ENCODE measurements at places on chromosomes 12 and 14.

- H3K4me3 ChIP-seq = no peak overlapping the region
- peaks cover 36% of the 10 kb centered on the region for H3K4me1 ChIP-seq
- H3K27me3 ChIP-seq = no peaks in the 10 kb centered on the region
- peaks cover 21% of the 10 kb centered on the region for H3K36me3 ChIP-seq
- DNase-seq = no peak
- H3K27ac ChIP-seq = no peak overlapping the region
These were observed 6.0 kb downstream of the TMEM260 start for GRCh38 chr14:56585461-56586084.

DNA sequence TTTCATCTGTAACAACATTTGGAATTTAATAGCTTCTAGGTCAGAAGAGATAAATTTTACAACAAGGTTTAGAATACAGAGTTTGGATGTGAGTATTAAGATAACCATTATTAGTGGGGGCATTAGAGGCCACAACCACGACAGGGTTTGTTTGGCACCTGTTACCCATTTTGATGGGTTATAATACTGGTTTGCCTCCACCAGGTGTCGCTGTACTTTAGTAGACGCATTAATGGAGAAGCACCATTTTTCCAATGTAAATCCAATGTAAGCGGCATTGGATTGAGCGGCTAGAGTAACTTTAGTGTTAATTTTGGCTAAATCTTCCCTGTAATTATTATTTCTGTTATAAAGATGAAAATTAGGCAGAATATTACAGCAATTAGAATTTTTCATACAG, 136.2 kb downstream of the SLCO1B3 start:
- no peak overlapping the region for H3K27ac ChIP-seq
- no peaks in the 10 kb centered on the region for H3K36me3 ChIP-seq
- DNase-seq = peak; percentile 79
- no peaks in the 10 kb centered on the region for H3K27me3 ChIP-seq
- no peaks in the 10 kb centered on the region for H3K4me1 ChIP-seq

DNA sequence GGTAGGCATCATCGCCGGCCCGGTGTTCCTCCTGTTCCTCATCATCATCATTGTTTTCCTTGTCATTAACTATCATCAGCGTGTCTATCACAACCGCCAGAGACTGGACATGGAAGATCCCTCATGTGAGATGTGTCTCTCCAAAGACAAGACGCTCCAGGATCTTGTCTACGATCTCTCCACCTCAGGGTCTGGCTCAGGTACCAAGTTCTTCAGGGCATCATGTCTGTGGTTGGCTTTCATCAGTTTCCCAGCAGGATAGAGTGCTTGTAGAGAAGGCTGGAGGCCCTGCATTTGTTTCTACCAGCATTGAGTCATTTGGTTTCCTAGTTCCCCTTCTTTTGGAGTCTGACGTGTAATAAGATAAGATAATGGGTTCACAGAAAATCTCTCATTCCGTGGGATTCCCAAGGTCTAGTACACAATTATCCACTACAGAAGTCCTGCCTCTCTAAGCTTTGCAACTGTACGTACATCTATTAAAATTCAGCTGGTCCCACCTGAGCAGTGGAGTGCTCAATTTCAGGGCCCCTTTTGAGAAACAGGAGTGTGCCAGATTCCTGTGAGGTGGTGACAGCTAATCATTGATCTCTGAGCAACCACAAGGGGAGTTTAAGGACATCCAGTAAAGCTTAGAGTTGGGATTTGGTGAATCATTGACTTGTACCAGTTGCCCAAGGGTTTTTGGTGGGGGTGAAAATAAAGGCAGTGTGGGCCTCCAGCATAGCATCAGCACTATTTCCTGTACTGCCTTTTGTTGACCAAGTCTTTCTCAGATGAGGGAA, 25.1 kb downstream of the ACVR1B start:
- H3K36me3 ChIP-seq = no peaks in the 10 kb centered on the region
- no peak overlapping the region for H3K4me3 ChIP-seq
- no peaks in the 10 kb centered on the region for H3K27me3 ChIP-seq
- H3K4me1 ChIP-seq = peaks cover 8% of the 10 kb centered on the region
- DNase-seq = no peak

GRCh38 chr12:12975322-12976077, 23.5 kb upstream of the GPRC5D start:
- no peaks in the 10 kb centered on the region for H3K36me3 ChIP-seq
- no peak overlapping the region for H3K27ac ChIP-seq
- H3K4me3 ChIP-seq = no peak overlapping the region
- no peaks in the 10 kb centered on the region for H3K4me1 ChIP-seq

DNA sequence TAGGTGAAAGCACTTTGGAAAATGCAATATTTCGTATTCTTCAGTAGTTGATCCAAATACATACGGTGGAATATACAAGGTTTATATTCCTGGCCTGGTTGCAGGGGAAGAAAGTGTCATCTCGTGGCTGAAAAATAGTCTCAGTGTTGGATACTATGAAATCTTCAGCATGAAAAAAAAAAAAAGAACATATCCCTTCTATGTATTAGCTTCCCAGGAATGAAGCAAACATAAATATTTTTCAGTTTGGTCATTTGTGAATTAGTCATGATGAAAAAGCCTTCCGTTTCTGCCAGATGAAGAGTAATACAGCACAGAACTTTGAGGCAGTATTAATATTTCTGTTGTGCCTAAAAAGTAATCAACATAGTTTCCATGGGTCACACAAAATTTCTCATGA, 36.7 kb downstream of the FLRT2 start:
- DNase-seq = no peak
- no peaks in the 10 kb centered on the region for H3K4me1 ChIP-seq
- no peaks in the 10 kb centered on the region for H3K36me3 ChIP-seq
- no peak overlapping the region for H3K4me3 ChIP-seq
- no peak overlapping the region for H3K27ac ChIP-seq

DNA sequence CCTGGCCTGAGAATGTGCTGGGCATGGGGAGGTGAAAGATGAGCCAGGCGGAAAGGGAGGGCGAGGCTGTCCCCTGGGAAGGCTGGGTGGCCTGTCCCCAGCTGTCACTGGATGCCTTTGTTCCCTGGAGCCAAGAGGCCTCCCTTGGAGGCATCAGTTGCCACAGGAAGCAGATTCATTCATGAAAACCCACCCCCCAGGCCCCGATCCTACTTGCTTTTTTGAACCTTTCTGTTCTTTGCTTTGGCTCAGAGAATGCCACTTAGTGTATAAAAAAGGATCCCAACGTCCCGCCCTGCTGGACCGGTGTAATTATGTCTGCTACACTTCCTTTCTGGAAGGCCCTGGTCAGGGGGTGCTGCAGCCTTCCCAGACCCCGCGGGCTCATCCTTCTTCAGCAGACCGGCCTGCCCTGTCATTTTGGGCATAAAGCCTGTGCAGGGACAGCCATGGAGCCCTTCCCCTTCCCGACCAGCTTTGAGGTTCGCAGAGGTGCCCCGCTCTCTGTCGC, 220.2 kb downstream of the SLC41A2 start:
- no peaks in the 10 kb centered on the region for H3K4me1 ChIP-seq
- no peak overlapping the region for H3K27ac ChIP-seq
- no peaks in the 10 kb centered on the region for H3K36me3 ChIP-seq
- H3K4me3 ChIP-seq = no peak overlapping the region

DNA sequence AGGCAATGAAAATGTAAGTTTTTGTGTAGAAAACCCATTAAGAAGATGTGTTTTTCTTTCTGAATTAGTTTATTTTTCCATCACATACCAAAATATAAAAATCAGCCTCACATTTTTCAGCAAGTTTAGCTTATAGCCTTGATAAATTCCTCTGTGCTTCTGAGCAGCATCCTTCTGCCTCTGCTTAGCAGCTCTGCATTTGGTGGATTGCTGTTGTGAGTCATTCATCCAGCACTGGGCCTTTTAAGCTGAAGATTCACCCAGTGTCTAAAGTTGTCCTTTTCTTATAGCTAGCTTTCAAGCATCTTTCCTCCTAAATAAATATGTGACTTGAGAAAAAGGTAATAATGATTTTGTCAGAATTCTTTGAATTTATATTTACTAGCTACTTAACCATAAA, 206.1 kb downstream of the PCNX1 start:
- peaks cover 55% of the 10 kb centered on the region for H3K4me1 ChIP-seq
- DNase-seq = no peak
- no peaks in the 10 kb centered on the region for H3K27me3 ChIP-seq
- no peak overlapping the region for H3K27ac ChIP-seq
- H3K36me3 ChIP-seq = no peaks in the 10 kb centered on the region

GRCh38 chr14:105939810-105940508, 413.6 kb downstream of the TMEM121 start:
- no peaks in the 10 kb centered on the region for H3K36me3 ChIP-seq
- H3K27ac ChIP-seq = no peak overlapping the region
- no peaks in the 10 kb centered on the region for H3K4me1 ChIP-seq
- DNase-seq = no peak
- H3K4me3 ChIP-seq = no peak overlapping the region

DNA sequence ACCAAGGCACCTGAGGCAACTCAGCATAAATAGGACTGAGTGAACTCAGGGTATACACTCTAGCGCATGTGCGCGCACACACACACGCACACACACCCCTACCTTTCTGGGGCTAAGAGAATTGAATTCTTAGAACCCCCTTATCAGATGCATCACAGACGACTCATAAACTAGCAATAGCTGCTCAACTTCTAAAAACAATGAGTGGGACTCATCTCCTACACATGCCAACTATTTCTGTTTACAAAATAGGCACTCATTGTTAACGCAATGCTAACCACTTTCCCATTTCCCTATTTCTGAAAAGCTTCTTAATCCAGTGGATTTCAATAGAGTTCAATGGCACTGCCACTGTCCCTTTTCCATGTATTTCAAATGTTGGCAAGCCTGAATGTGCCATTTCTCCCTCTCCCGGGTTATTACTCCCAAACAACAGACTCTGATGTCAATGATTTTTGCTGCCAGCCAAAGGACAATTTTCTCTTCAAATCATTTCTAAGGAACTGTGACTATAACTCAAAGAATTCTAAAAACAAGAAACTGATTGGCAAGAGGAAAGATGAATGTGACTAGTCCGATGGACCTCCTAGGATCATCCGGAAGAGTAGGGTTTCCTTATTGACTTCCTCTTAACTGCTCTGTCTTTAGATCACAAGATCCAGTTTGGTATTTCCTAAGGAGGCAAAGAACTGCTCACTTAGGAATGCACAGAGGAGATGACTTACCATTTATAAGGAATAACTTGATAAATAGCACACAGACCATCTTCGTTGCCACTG, 48.8 kb downstream of the SLC38A1 start:
- H3K4me1 ChIP-seq = peaks cover 54% of the 10 kb centered on the region
- DNase-seq = no peak
- no peak overlapping the region for H3K4me3 ChIP-seq
- peak overlapping the region; percentile 23 for H3K27ac ChIP-seq
- H3K36me3 ChIP-seq = peaks cover 35% of the 10 kb centered on the region
- no peaks in the 10 kb centered on the region for H3K27me3 ChIP-seq

- DNase-seq = no peak
- H3K27ac ChIP-seq = no peak overlapping the region
- no peaks in the 10 kb centered on the region for H3K36me3 ChIP-seq
- H3K27me3 ChIP-seq = no peaks in the 10 kb centered on the region
- peaks cover 14% of the 10 kb centered on the region for H3K4me1 ChIP-seq
These were observed 324 bp upstream of the HOXC9 start for GRCh38 chr12:53999559-54000115.

- H3K4me1 ChIP-seq = peaks cover 62% of the 10 kb centered on the region
- peak; percentile 100 for DNase-seq
- H3K27me3 ChIP-seq = no peaks in the 10 kb centered on the region
- H3K36me3 ChIP-seq = peaks cover 42% of the 10 kb centered on the region
- peak within 1 kb of the TSS; percentile 95 for H3K4me3 ChIP-seq
These were observed at the start of the genes MGAT2 and RPL36AL for GRCh38 chr14:49620182-49621113. MGAT2 (plus strand) TSS chr14:49620799; CDS start chr14:49621269, 470 bp downstream. RPL36AL (minus strand) TSS chr14:49620626; CDS start chr14:49619104, 1,522 bp downstream.

DNA sequence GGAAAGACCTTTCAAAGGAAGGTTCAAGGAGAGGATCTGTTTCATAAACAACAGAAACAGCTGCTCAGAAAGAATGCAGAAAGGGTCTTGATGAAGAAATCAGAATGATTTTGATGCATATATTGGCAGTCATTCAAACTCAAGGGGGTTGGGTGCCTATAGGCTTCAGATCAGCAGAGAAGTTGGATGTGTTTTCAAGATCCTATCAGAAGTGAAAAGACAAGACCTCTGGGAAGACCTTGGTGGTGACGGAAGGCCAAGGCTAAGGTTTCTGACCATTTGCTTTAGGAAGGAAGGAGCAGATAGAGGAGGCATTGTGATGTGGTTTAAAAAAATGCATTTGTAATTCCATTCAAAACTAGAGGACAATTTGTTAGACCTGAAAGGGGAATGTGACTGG, 15.2 kb upstream of the PTPRB start:
- no peaks in the 10 kb centered on the region for H3K36me3 ChIP-seq
- no peaks in the 10 kb centered on the region for H3K4me1 ChIP-seq
- H3K4me3 ChIP-seq = no peak overlapping the region
- DNase-seq = no peak

DNA sequence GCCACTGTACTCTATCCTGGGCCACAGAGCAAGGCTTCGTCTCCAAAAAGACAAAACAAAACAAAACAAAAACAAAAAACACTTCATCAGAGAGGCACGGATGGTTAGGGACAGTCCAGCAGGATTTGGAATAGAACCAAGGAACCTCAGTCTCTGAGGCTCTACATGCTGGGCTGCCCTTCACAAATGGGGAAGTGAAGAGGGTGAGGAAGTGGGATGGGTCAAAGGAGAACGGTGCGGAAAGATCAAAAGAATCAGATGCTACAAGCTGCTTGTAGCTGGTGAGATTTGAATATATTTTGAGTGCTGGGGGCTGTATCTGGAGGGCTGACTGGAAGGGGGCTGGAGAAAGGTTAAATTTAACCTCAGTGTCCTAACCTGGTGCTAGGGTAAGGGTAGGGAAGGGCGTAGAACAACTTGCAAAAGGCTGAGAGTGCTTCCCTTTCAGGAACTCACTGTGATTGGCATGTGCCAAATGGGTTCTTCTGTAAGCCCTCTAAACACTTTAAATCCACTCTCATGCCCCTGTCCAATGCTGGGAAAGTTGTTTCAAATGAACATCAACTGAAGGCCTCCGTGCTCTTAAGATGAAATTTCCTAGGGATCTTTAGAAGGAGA, 4.6 kb downstream of the FOXJ2 start:
- no peak overlapping the region for H3K4me3 ChIP-seq
- no peak overlapping the region for H3K27ac ChIP-seq
- no peaks in the 10 kb centered on the region for H3K27me3 ChIP-seq
- peak; percentile 64 for DNase-seq

DNA sequence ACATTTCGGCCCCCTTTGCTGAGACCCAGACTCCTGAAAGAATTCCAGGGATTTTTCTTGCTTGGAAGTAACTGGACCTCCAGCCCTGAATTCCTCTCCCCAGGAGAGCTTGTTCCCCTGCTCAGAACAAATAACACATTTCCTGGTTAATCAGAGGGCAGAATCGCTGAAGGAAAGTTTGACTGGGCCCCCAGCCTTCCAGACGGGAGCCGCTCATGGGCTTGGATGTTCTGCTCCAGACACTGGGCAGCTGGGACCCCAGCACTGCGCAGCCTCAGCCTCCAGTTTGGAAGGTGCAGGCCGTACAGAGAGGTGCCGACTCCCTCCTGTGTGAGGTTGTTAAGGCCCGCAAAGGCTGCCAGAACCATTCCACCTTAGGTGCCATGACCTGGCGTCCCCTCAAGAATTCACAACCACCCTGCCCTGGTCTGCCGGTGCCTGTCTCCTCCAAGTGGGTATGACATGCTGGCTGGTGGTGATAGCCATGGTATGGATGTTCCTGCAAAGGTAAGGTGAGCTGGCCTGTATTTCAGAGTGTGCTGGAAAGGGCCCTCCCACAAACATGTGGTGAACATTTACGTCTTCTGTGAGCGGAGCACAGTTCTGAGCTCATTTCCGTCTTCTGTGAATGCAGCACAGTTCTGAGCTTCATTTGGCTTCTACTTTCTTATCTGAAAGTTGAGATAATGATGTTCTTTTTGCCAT, 5.1 kb upstream of the LTBP2 start:
- no peaks in the 10 kb centered on the region for H3K36me3 ChIP-seq
- H3K4me3 ChIP-seq = no peak overlapping the region
- H3K27ac ChIP-seq = no peak overlapping the region
- H3K27me3 ChIP-seq = no peaks in the 10 kb centered on the region
- H3K4me1 ChIP-seq = peaks cover 25% of the 10 kb centered on the region
